GM12891 (cell line): ENCODE measurements at places on chromosomes 6 and 20.

DNA sequence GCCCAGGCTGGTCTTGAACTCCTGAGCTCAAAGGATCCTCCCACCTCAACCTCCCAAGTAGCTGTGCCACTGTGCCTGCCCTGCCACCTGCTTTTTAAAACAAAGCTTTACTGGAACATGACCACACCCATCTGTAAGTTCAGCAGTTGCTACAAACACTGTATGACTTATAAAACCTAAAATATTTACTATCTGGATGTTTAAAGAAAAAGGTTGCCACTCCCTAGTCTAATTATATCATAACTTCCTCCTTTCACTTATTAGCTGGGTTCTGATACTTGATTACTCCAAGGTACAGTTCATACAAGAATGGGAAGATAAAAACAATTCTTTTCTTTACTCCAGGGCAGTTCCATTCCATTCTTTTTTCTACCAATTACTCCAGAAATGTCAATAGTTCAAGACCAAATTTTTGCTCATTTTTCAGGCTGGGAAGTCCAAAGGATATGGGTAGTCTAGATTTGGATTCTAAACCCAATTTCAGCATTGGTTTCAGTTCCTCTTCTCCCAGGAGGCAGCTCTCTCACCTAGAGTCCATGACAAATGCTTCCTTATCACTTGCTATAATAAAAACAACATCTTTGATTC lies 63.1 kb downstream of the SEC63 start:
- no peak for DNase-seq

DNA sequence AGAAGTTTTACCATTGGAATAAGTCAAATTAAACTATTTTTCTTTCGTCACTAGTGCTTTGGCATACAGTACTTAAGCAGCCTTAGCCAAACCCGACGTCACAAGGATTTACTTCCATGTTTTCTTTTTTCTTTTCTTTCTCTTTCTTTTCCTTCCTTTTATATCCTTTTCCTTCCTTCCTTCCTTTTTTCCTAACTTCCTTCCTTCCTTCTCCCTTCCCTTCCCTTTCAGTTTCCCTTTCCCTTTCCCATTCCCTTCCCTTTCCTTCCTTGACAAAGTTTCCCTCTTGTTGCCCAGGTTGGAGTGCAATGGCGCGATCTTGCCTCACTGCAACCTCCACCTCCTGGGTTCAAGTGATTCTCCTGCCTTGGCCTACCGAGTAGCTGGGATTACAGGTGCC lies 9.9 kb downstream of the ULBP3 start:
- no peak for DNase-seq

DNA sequence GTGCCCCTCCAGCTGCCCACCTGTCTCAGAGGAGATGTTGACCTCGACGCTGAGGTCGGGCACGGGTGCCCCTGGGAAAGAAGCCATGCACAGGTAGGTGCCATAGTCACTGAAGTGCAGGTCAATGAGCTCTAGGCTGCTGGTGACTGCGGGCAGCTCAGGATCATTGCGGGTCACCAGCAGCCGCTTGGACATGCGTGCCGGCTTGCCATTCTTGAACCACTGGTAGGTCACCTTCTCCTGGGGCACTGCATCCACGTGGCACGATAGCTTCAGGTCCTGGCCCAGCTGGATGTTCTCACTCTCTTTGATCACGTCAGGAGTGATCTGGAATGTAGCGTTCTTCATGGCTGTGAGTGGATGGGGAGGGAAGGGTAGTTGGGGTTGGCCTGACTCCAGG lies 45.7 kb downstream of the MDGA1 start:
- DNase-seq: no peak

- no peak for DNase-seq
Measured at GRCh38 chr20:25249198-25249931, 1.5 kb downstream of the PYGB start.

- no peak for DNase-seq
Measured at GRCh38 chr6:127832381-127832780, 68.5 kb downstream of the THEMIS start.

GRCh38 chr6:70309243-70309642 lies 6.4 kb upstream of the COL9A1 start:
- DNase-seq: no peak

DNA sequence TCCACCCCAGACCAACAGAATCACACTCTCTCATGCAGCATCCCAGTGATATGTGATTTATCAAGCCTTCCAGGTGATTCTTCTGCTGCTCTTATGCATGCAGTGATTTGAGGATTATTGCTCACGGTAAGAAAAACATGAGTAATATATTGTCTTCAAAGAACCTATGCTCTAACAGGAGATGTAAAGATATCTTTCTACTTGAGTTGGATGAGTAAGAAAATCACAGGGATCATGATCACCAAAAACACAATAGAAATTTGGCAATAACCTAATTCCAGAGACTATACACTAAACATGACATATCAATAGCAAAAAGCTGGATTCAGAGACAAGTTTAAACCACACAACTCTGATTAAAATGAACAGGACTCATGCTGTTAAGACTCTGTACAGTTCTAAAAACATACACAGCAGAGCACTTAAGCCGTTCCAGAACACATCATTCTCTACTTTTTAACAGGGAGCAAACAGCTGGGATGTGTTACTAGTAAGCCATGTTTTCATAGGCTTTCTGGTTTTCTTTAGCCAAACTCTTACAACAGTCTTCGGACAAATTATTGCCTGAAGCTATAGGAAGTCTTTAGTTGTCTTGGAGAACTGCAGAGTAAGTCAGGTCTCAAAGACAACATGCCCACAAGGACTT lies 568.6 kb downstream of the HAO1 start:
- no peak for DNase-seq

DNA sequence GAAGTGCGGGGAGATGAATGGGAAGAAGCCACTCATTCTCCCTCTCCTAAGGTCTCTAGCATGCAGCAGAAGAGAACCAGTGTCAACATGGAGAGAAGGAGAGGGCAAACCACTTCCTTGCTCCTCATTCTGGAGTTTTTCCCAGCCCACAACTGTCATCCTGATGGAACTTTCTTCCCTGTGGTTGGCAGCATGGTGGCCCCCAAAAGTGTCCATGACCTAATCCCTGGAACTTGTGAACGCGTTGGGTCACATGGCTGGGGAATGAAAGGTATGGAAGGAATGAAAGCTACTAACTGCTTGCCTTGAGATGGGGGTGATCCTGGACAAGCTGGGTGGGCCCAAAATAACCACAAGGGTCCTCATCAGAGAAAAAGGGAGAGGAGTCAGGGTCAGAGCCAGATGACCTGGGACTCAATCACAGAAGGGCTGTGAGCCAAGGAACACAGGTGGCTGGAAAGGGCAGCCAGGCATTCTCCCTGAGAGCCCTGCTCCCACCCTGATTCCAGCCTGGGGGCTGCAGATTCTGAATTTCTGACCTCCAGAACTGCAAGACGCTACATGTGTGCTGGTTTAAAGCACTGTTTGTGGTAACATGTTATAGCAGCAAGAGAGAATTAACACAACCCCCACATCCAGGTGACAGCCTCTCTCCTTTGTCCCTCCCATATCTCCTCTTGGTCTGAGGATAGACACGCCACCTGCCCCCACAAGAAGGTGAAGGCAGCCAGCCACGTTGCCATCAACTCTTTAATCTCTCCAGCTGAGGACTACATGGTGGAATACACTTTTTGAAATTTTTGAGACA lies 63.2 kb downstream of the PYGB start:
- no peak for DNase-seq

DNA sequence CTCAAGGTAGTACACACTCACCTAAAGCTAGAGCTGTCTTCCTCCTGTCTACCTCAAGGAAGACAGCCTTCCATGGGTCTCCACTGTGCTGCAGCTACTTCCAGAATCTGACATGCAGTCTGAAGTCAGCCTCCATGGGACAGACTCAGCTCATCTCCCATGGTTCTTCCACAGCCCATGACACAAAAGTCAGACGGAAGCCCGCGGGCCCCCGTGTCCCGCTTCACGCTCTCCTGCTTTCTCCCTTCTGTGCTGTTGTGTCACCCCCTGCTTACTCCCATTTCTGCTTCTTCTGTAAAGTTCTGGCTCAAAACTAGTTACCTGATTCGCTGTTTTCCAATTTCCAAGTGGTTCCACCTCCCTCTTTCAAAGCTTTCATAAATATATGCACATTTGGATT lies 184.5 kb downstream of the SYNE1 start:
- no peak for DNase-seq

GRCh38 chr6:63573899-63574553 lies 1.7 kb downstream of the LOC128125822 start:
- no peak for DNase-seq

DNA sequence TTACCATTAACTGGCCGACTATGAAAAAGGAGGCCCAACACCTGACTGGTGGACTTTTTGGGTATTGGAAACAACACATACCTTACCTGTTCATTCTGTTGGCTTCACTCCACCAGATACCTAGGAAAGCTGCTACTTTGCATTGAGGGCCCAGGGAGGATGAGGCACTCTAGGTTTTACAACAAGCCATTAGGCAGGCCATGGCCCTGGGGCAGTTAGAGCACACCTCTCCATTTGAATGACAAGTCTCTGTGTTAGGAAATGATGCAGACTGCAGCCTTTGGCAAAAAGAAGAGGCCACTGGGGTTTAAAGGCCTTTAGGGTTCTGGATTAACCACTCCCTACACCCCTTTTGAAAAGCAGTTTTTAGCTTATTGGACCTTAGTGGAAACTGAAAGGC lies 144.3 kb downstream of the OR2B2 start:
- DNase-seq: no peak

DNA sequence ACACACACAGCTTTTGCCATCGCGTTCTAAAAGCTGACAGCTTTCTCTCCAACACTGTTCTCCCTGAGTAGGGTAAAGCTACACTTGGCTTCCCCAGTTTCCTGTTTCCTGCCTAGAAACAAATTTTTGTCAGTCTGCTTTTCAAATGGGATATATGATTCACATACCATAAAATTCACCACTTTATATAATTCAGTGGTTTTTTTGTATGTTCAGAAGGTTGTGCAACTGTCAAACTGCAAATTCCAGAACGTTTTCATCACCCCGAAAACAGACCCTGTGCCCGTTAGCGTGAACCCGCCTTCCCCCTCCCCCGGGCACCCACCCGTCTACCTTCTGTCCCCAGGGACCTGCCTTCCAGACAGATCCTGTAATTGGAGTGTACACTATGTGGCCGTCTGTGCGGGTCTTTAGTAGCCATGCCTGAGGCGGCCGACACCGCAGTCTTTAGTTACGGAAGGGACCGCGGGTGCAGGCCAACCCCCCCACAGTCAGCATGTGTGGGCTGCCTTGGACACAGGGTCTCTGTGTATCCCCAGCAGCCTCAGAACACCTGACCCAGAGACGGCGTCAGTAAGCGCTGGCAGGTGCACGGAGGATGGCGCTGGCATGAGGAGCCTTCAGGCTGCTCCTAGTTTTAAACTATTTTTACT lies 16.6 kb downstream of the HRH3 start:
- DNase-seq: no peak

DNA sequence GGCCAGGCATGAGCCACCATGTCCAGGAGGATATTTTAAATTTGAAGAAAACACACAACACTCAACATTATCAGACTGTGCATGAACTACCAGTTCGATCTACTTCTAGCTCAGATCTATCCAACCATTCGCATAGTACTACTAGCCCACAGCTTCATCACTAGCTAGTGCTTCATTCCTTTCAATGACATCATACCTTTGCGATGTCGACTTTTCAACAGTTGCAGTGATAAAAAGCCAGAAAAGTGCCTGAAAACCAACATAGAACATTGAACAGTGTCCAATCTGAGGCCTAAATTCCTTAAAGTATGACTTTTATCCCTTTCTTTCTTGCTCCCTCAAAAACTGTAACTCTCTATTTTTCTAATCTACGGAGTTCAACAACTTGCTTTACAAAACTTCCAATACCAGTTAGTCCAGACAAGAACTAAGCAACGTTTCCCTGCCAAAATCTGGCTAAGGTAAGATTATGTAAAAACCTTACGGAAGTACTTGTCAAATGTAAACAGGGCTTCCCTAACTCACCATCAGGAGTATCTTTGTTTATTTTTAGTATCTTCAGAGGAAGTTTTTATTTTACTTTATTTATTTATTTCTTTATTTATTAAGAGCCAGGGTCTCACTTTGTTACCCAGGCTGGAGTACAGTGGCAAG lies 434.0 kb upstream of the JARID2 start:
- DNase-seq: no peak

GRCh38 chr6:2231438-2231837 lies 14.0 kb downstream of the GMDS start:
- DNase-seq: no peak

DNA sequence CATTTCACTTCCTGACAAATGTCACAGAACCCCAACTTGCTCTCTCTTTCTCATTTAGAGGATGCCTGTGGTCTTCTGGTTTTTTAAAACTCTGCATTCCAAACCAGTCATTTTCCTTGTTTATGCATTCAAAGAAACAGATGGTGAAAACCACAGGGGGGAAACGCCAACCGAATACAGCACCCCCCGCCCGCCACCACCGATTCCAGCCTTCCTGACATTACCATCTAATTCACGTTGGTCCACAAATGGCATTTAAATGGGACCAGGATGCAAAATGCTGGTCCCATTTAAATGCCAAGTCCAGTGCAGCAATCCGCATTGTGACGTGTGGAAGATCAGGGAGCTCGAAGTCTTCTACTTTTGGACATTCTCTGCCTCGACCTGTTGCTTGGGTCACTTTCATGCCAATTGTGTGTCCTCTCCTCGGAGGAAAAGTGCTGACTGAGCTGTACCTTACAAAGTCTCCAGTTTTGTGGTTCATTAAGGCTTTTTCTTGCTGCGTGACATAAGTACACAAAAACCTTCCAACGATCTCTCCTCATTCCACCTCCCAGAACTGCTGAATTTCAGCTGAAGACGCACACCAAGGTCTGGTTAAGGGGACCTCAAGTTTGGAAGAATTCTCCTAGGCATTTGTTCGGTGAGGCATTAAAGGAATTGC lies 35.8 kb downstream of the NEDD9 start:
- no peak for DNase-seq

- DNase-seq: no peak
Measured at GRCh38 chr6:45791211-45792168, 224.2 kb downstream of the CLIC5 start.

- no peak for DNase-seq
Measured at GRCh38 chr20:55977690-55978459, 27.4 kb downstream of the CBLN4 start.

DNA sequence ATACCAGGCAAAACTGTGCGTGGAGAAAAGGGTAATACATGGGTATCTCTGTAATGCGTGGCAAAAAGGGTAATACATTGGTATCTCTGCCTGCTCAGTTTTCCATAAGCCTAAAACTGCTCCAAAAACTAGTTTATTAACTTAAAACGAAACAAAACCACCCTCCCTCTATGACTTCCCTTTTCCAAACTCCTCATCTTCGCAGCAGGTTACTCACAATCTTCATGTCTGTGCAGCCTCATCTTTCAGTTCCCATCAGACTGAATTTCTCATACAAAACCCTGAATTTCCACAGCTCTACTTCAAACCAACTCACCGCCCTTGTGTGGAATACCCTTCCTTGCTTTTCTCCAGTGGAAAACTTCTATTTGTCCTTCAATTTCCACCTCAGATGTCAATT lies 199.4 kb downstream of the PHACTR1 start:
- DNase-seq: no peak

GRCh38 chr6:5084781-5085647 lies at the start of gene PPP1R3G:
TSS of gene PPP1R3G (plus strand) at chr6:5085341. CDS start at chr6:5085486, 145 bp downstream.
- DNase-seq: peak; percentile 52
